ENCODE measurements at places on chromosomes 5 and 9.

DNA sequence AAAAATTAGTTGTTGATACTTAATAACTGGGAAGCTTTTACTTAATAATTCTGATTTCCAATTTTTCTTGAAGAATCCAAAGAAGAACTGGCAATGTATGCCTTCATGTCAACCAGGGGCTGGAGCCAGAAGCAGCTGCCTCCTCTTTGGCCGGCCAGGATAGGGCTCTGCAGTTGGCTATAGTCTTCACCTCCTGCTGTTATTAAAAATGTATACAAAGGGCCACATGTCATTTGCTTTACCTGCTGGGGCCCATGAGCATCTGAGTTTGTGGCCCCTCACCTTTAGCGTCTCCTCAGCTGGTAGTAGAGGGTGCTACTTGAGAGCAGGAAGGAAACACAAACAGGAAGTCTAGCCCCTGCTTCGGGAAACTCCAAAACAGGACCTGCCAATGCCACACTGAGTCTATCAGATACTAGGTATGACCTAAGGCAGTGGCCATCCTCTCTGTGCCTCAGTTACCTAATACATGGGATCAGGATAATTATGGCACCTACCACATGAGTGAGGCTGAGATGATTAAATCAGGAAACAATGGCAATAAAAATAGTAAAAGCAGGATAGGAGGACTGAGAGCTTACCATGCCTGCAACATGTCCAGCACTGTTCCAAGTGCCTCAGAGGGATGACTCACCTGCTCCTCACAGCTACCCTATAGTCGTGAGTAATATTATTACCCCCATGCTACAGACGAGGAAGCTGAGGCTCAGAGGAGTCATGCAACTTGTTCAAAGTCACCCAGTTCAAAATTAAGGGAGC, 21.3 kb downstream of the CCDC69 start:
- no peak for DNase-seq

DNA sequence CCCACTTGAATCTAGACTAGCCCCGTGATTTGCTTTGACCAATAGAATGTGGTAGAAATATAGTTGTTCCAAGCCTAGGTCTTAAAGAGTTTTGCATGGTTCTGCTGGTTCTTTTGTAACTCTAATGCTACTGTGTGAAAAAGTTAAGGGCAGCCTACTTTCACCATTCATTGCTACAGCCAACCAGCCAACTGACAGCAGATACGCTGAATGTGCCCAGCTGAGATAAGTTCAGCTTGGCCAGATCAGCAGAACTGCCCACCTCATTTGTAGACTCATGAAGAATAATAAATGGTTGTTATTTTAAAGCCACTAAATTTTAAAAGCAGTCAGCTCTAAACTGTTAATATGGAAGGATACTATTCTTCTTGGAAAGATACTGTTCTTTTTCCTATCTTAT, 23.9 kb downstream of the NR3C1 start:
- DNase-seq, result no peak

GRCh38 chr5:53556001-53556400, 4.4 kb upstream of the NDUFS4 start:
- no peak for DNase-seq

DNA sequence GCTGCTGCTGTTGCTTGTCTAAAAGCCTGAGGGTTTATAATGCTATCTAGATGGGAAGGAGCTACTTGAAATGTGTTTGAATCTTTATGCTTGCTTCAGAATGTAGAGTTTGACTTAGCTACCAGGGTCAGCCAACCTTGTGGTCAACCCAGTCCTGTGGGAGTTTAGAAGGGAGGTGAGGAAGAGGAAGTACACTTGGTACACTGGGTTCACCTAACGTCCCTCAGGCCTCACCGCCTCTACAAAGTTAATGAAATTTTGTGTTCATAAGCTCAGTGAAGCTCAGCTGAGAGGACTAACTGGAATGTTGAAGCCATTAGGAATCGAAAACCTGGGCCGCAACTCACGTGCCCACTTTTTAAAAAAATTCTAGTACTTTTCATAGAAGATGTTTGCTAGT, 10.7 kb downstream of the IQGAP2 start:
- no peak for DNase-seq

DNA sequence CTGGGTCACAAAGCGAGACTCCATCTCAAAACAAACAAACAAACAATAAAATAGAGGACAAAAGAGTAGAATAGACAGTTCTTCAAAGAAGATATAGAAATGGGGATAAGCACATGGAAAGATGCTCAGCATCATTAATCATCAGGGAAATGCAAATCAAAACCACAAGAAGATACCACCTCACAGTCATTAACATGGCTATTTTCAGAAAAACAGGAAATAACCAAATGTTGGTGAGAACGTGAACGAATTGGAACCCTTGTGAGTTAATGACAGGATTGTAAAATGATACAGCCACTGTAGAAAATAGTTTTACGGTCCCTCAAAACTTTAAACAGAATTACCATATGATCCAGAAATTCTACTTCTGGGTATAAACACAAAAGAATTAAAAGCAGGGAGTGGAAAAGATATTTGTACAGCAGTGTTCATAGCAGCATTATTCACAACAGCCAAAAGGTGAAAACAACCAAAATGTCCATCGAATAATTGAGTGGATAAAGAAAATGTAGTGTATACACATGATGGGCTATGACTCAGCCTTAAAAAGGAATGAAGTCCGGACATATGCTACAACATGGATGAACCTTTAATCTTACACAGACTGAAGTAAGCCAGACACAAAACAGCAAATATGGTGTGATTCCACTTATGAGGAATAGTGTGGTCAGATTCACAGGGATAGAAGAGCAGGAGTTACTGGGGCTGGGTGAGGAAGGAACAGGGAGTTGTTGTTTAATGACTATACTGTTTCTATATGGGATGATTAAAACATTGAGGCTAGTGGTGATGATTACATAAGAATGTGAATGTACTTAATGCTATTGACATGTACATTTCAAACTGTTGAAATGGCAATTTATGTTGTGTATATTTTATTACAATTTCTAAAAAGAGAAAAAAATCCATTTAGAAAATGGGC, 19.7 kb downstream of the OR2V2 start:
- no peak for DNase-seq
